Temporal lobe (tissue), 4 donors: ENCODE measurements at places on chromosomes 7 and 10. TPM values are rescaled to one million over a fixed set of nuclear protein-coding genes. Genes with fewer than 3 reads are reported as not detected.

The GPRIN2 gene
- total RNA-seq: 18.2 TPM

The OR9A2 gene
- total RNA-seq: 0.49 TPM

The SLC18A2 gene
- total RNA-seq: under 0.01 TPM

The GDF2 gene
- not detected for total RNA-seq

The GOLGA7B gene
- total RNA-seq: 17.7 TPM

The DNAH11 gene
- total RNA-seq: 3.2 TPM

The ADAM22 gene
- 73.5 TPM for total RNA-seq

The ANKRD2 gene
- total RNA-seq: not detected

The ANXA8 gene
- total RNA-seq: not detected

The RELN gene
- total RNA-seq: 52.6 TPM

The ZNF467 gene
- total RNA-seq: 1.2 TPM

The CRHR2 gene
- total RNA-seq: 0.98 TPM

The ANKRD22 gene
- not detected for total RNA-seq

The SEPTIN14 gene
- under 0.01 TPM for total RNA-seq

The LRRC61 gene
- 14.0 TPM for total RNA-seq

The CLDN15 gene
- total RNA-seq: 2.2 TPM

The RPP38 gene
- total RNA-seq: 5.4 TPM

The EPHA1 gene
- 0.49 TPM for total RNA-seq

The PRDX3 gene
- total RNA-seq: 62.0 TPM

The POR gene
- total RNA-seq: 47.5 TPM

The NPFFR1 gene
- 1.5 TPM for total RNA-seq

The SGCE gene
- 66.1 TPM for total RNA-seq

The TAX1BP1 gene
- 64.2 TPM for total RNA-seq

The ZNF503 gene
- total RNA-seq: 0.98 TPM

The LGI1 gene
- total RNA-seq: 19.7 TPM

The PNLIPRP1 gene
- total RNA-seq: not detected

The ACHE gene
- 16.7 TPM for total RNA-seq

The RBP4 gene
- 5.9 TPM for total RNA-seq

The SMKR1 gene
- 2.2 TPM for total RNA-seq

The MLXIPL gene
- total RNA-seq: not detected
